ENCODE measurements at places on chromosomes 4 and X.

DNA sequence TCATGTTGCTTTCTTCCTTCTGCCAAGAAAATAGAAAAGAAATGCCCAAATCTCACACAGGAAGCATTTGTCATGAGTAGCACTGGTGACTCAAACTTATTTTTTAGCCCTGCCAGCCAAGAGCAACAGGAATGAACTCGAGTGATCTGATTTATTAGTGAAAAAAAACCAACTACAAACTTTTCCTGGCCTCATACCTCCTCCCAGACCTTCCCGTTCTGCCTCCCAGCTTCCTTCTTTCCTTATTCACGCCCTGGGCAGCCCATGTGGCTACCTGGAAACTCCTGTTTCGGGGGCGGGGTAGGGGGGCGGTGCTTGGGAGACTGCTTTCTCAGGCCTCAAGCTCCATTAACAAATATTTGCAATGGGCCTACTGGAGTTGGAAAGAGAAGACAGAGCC lies 178.5 kb downstream of the NHS start:
- DNase-seq, result peak; percentile 21

DNA sequence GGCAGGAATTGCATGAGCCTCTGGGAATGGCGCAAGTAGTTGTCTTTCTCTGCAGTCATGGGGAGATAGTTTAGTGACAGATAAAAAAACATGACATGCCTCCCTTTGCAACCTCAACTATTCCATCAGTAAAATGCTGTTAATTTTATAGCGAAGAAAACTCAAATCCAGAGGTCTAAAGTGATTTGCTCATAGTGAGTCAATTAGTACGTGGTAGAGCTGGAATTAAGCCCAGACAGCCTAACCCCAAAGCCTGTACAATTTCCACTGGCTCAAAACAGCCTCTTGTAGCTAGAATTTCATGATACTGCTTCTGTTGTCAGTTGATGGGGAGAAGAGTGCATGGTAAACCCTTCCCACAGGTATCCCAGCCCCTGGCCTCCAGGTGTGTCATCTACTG lies 81.3 kb upstream of the TRPC5 start:
- DNase-seq, result no peak

DNA sequence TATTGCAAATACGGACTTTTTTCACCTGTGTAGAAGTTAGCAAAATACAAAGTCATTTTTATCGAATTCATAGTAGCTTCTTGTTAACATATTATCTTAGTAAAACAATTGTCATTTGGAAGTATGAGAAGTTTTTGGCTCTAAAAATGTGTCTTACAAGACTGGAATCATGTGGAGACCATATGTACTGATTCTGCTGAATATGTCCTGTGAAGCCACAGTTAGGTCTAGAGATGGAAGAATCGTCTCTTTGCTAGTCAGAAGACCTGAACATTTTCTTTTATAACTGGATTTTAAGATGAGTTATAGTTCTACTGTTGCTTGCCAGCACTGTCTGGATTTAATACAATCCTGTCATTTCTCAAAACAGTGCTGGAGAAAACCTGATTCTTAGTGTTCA lies 29.0 kb downstream of the TMEM165 start:
- DNase-seq, result no peak

- no peak for DNase-seq
Observed at GRCh38 chr4:17546222-17546621, 30.8 kb upstream of the LAP3 start.

GRCh38 chrX:148871422-148872160 lies 371.2 kb downstream of the AFF2 start:
- DNase-seq, result no peak

- no peak for DNase-seq
Observed at GRCh38 chr4:150280081-150280895, 202.0 kb downstream of the DCLK2 start.

GRCh38 chr4:189443341-189443740 lies 497.3 kb upstream of the FRG1 start:
- no peak for DNase-seq

GRCh38 chr4:173001571-173001970 lies 167.0 kb upstream of the GALNT7 start:
- DNase-seq, result no peak

- DNase-seq, result no peak
Observed at GRCh38 chrX:97835969-97836368, 952.3 kb downstream of the RPA4 start.

DNA sequence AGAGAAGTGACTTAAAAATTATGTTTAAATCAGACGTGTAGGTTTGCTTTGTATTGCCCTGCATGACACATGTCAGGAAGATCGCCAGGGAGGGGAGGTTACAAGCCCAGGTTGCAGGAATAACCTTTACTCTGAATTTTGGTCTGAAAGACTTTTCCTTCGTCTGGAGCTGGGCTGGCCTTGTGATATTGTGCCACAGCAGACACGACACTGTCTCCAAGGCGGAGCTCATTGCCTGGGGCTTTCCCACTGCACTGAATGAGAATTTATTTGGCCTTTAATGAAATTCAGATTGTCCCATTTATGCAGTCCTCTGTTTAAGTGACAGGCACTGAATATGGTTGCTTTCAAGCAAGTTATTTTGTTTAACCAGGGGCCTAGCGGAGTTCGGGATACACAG lies 45.1 kb downstream of the RHOH start:
- DNase-seq, result no peak

All from tibial artery (tissue), 4 donors.